Suprapubic skin (tissue), 4 donors: ENCODE measurements at places on chromosomes 16 and 17.
A peak's percentile ranks its signal among the peaks of the same experiment; 100 is the strongest.

GRCh38 chr17:64161380-64162176 lies 31.6 kb upstream of the ERN1 start:
- DNase-seq, result no peak

- no peak for DNase-seq
Observed at GRCh38 chr17:48322060-48322459, 108.0 kb downstream of the SKAP1 start.

DNA sequence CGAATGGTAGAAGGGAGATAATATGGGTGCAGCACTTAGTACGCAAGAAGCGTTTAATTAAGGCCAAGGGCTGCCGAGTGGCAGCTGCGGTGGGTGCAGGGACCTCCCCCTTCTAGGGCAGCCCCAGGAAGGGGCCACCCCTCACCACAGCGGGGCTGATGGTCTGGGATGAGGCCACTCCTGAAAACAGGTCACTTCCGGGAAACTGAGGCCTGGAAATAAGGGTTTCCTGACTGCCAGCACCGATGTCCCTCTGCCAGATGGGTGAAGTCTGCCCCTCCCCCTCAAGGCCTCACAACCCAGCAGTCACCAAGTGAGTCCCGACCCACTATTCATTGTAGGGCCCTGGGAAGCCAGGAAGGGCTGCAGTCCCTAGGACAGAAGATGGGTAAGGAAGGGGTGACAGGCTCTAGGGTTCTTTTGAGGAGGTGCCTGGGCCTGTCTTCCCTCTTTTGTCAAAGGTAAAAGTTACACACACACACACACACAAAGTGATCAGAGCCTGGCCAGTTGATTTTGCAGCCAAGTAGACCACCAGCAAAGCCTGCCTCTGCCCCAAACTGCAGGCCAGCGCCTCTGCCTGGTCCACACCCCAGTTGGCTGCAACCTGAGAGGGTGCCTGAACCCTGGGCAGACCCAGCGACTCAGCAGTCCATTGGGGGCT lies 12.5 kb downstream of the SREBF1 start:
- DNase-seq, result no peak

- no peak for DNase-seq
Observed at GRCh38 chr17:3885970-3886369, 6.9 kb downstream of the CAMKK1 start.

DNA sequence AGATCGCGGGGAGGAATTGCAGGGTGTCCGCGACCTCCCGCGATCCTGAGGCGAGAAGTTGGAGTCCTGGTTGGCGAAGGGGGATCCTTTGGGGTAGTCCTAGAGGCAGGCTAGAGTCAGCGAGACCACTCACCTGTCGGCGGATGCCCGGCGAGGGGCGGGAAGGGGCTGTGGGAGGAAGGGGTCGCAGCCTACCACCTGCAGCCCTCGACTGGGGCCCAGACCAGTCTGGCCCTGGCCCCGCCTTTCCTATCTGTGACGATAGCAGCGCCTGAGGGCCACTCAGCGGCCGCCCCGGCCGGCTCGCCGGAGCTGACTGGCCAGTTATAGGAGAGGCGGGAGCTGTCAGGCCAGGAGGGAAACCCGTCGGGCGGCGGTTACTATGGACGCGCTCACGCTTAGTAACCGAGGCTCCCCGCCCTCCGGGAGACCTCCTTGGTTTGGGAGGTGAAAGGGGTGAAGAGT lies at the start of gene TEKT3:
TSS of gene TEKT3 (minus strand) at position 213 of the 465 bp plus-strand sequence. CDS start 10,012 bp downstream, outside the sequence.
- DNase-seq, result peak; percentile 92

- DNase-seq, result no peak
Observed at GRCh38 chr17:72950242-72950931, 142.1 kb downstream of the SLC39A11 start.

GRCh38 chr17:44983563-44983962 lies 15.5 kb upstream of the C1QL1 start:
- no peak for DNase-seq

DNA sequence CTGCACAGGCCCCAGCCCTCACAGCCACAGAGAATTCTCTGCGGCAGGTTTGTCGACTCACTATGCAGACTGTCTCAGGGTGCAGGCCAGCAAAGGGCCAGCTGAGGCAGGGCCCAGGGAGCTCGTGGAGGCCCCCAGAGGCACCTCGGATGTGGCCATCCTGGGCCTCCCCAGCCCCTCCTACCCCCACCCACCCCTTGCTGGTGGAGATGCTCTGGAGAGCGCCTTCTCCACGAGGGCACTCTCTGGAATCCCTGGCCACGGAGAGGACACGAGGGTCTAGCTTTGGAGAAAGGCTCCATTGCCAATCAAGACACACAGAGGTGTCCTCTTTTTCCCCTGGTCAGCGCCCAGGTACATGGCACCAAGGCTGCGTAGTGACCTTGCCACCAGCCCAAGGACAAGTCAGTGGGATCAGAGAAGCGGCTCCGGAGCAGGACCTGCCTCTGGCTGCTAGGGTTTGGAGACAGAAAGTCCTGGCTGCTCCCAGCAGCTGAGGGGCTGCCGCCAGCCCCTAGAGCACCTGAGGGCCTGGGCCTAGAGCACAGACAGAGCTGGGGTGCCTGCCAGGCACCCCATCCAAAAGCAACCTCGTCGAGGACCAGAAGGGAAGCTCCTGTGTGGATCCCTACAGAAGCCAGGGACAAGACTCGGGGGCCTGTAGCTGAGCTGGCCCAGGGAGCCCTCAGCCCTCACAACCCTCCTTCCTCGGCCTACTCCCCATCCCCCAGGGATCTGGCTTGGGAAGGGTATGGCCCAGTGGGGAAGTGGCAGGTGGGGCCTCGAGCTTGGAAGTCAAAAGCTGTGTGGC lies 18.7 kb downstream of the ARL2BP start:
- DNase-seq, result peak; percentile 50

DNA sequence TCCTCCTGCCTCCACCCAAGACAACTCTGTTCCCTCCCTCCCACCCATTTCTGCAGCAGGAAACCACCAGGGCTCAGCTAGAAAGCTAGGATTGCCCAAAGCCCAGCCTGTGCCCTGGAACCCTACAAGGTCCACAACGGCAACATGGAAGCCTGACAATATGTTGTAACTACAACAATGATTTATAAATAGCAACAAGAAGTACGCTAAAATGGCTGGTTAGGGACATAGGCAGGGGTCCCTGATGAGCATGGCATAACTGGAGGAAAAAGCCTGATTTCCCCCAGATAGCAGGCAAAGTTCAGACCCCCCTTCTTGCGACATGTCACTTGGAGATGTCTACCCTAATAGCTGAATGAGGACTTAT lies 6.6 kb downstream of the ST3GAL2 start:
- DNase-seq, result no peak

GRCh38 chr17:41835214-41835799 lies 725 bp downstream of the NT5C3B start:
- DNase-seq, result no peak

DNA sequence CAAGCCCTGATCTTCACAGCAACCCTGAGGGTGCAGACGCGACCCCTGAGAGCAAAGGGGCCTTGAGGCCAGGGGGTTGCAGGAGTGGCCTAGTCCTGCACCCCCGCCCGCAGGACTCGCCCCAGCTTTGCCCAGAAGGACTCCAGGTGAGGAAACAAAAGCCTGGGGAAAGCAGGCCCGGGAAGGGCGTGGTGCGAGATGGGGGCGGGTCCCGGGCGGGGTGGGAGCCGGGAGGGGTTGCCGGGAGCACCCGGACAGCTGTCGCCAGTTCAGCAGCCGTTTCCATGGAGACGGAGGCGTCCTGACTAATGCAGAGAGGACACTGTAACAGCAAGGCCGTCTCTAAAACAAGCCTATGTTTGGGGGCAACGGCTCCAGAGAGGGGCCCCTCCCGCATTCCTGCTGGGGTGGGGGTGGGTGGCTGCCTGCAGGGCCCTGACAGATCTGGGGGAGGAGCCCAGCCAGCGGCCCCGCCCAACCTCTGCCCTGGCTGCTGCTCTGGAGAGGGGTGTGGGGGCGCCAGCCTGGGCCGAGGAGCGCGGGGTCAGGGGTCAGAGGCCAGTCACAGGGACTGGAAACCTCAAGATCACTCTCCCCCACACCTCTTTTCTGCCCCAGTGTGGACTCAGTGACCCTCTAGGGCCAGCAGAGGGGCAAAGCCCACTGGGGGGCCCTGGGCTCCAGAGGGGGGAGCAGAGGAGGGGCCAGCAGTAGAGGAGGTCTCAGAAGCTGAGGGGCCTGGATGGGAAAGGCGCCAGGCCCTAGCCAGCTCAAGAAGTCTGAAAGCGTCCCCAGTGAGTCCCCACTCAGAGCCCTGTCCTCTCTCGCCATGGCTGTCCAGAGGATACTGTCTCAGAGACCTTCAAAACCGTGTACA lies 3.1 kb upstream of the TPPP3 start:
- DNase-seq, result peak; percentile 94

GRCh38 chr16:85206472-85207356 lies 94.4 kb upstream of the CIBAR2 start:
- no peak for DNase-seq

DNA sequence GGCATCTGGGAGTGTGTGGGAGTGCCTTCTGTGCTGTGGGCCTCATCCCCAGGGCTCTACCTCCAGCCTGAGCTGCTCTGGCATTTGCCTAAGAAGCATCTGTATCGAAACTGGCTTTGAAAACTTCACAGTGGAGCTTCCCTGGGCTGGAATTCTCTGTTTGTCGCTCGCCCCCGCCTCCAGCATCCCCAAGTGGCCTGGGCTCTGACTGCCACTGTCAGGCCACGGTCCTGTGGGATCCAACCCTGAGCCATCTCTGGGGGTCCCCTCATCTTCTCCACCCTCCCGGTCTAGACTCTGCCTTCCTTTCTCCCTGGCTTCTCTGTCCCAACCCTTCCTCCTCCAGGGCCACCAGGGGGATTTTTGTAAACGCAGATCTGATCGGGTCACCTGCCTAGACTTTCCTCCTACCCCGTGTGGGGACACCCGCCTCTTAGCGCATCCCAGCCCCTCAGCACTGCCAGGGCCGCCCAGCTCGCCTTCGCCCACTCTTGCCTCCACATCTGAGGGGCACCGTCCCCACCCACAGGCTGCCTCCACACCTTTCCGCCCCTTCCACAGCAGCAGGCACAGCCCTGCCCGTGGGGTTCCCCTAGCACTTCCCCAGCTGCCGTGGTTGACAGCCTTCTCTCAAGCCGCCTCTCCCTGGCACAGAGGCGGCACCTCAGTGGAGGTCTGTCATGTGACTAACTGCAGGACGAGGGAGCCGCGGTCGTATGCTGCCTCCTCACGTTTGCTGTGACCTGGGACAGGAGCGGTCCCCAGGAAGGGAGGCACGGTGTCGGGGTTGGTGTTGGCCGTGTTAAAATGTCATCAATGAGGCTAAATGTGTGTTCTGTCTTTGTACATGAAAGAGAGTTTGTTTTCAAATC lies 12.0 kb downstream of the TBC1D24 start:
- no peak for DNase-seq

- no peak for DNase-seq
Observed at GRCh38 chr17:79041723-79042420, 17.9 kb downstream of the C1QTNF1 start.

- no peak for DNase-seq
Observed at GRCh38 chr16:27267037-27267677, 1.4 kb downstream of the NSMCE1 start.

DNA sequence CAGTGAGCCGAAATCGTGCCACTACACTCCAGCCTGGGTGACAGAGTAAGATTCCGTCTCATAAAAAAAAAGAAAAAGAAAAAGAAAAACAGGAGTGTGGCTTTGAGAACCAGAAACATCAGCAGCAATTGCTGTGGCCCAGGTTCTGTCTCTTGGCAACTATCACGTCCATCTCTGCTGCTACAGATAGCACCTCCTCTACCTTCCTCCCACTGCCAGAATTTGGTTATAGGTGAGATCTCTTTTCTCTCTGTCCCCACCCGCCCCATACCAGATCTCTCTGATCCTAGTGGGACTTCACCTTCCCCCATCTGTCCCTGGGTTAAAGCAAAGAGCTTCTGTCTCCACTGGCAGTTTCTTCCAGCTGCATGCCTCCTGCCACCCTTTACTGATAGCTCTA lies 3.1 kb downstream of the TLCD2 start:
- DNase-seq, result no peak

DNA sequence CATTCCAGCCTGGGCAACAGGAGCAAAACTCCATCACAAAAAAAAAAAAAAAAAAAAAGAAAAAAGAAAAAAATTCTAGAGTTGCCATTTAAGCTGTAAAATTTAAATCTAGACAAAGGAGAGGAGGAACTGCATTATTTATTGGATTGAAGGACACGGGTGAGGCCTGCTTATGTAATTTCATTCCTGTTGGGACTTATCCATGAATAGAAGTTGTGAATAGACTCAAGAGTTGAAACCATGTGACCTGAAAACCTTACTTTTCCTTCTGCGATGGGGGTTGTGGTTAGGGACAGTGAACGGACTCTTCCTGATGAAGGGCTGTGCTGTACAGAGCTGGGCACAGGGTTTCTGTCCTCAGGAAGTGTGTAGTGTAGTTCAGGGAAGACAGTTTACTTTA lies 22.5 kb downstream of the BANP start:
- DNase-seq, result no peak

GRCh38 chr17:55452139-55452790 lies 30.6 kb upstream of the MMD start:
- DNase-seq, result no peak

GRCh38 chr17:77068915-77069314 lies 71.9 kb upstream of the SEC14L1 start:
- no peak for DNase-seq

GRCh38 chr16:24972608-24973220 lies 42.5 kb downstream of the ARHGAP17 start:
- DNase-seq, result no peak

DNA sequence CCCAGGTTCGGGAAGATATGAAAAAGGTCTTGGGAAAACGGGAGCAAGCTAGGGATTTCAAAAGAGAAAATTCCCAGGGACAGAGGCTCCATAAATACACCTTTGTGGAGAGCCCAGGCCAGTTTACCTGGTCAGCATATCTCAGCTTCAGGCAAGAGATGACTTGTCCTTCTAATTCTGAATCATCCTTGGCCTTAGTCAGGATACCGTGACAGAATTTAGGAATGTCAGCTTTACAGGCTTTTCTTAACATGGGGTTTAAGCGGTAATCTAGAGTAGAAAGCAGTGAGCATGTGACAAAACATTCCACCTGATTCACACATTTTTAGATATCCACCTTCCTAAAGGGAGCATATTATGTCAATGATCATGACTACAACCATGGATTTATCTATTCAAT lies 41.1 kb upstream of the CLEC18B start:
- DNase-seq, result no peak

GRCh38 chr17:75896415-75897159 lies at the start of gene TRIM65:
TSS of gene TRIM65 (minus strand) at chr17:75896951. CDS start at chr17:75896937, 14 bp downstream.
- DNase-seq, result peak; percentile 93

DNA sequence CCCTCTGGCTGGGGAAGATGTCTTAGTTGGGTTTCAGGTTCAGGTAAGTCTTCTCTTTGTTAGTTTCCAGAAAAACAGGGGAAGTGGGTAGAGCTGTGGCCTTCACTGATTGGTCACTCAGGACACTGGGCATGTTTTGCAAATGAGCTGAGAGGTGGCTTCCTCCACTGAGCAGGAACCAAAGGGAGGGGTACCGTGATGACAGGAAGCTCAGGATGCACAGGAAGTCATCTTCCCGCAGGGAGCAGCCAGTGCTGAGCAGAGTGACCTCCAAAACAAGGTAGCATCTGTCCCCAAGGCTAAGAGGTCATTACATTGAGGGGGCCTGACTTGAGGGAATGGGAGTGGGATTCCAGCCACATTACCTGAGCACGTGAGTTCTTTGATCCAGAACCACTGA lies 5.6 kb downstream of the NT5C start:
- no peak for DNase-seq

GRCh38 chr17:148757-149156 lies 11.4 kb downstream of the SCGB1C2 start:
- DNase-seq, result peak; percentile 64

GRCh38 chr16:30372038-30372712 lies 1.9 kb upstream of the TBC1D10B start:
- DNase-seq, result no peak

GRCh38 chr16:73177729-73178295 lies 129.9 kb upstream of the ZFHX3 start:
- no peak for DNase-seq
